Brain pericyte (primary cell): ENCODE measurements at places on chromosomes 3 and 15.

DNA sequence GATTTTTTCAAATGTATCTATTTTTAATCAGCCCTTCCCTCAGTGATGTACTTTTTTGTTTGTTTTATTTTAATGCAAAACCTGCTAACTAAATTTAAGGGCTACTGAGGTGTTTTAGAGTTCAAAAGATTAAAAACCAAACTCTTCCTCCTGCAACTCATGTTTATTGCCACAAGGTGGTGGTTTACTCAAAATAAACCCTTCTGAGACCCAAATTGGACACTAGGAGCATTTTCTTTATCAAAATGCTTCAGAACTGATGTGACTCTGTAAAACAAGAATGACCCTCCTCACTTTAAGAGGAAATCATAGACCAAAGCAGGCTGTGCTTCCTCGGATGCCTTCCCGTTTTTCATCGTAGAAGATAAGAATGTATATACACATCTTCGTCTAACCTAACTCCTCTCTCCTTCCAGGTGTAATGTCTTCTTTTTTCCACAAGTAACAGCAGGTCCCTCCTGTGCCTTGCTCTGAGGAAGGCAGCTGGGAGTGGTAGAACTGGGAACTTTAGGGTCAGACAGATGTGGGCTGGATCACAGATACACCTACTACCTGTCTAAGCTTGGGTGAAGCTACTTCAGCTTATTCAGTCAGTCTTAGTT lies 2.9 kb upstream of the NME9 start:
- no peak for DNase-seq

GRCh38 chr3:177341736-177342419 lies 144.6 kb upstream of the TBL1XR1 start:
- no peak for DNase-seq

GRCh38 chr3:169662132-169662842 lies 1.2 kb downstream of the MECOM start:
- no peak for DNase-seq

DNA sequence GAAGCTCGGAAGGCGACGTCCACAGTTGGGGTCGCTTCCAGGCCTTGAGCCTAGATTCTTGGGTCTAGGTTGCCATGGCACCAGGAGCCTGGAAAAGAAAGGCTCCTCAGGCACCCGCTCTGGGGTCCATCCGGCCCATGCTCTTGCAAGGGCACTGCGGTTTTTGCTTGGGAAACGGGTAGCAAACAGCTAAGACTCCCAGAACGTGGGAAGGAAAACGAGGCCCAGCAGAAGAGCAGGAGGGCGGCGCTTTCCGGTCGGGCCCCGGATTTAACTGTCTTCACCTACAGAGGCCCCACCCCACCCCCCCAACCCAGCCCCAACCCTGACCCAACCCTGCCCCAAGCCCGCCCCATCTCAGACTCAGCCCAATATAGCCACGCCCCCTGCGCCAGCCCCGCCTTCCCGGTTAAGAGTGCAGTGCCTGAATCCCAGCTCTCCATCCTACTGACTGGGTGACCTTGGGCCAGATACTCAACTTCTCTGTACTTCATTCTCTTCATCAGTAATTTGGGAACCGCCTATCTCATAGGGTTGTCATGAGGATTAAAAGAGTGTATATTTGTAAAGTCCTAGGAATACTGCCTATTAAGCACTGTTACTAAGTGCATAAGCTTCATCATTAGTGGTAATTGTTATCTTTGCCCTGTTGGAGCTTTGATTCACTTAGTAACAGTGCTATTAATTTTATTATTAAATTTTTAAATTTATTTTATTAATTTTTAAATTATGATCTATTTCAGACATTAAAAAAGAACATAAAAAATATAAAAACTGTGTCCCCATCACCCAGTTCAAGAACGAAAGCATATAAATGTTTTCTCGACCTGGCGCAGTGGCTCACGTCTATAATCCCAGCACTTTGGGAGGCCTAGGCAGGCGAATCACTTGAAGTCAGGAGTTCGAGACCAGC lies 28.4 kb upstream of the SMAD6 start:
- DNase-seq, result no peak

DNA sequence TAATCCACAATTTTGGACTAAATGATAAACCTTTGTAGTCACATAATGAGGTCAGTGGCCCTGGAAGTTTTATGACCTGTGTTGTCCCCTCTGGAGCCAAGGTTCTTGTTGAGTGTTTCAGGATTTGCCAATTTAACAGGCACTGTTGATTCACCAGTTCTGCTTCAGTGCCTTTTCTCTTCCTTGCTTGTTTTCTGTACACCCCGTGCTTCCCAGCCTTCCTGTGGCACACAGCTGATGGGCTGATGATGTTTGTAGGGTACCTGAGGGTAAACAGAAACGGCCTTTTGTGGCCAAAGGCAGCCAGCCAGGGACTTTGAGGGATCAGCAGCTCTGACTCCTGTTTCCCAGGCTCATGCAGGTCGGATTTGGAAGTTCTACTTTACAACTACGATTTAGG lies 13.3 kb downstream of the GYG1 start:
- no peak for DNase-seq

DNA sequence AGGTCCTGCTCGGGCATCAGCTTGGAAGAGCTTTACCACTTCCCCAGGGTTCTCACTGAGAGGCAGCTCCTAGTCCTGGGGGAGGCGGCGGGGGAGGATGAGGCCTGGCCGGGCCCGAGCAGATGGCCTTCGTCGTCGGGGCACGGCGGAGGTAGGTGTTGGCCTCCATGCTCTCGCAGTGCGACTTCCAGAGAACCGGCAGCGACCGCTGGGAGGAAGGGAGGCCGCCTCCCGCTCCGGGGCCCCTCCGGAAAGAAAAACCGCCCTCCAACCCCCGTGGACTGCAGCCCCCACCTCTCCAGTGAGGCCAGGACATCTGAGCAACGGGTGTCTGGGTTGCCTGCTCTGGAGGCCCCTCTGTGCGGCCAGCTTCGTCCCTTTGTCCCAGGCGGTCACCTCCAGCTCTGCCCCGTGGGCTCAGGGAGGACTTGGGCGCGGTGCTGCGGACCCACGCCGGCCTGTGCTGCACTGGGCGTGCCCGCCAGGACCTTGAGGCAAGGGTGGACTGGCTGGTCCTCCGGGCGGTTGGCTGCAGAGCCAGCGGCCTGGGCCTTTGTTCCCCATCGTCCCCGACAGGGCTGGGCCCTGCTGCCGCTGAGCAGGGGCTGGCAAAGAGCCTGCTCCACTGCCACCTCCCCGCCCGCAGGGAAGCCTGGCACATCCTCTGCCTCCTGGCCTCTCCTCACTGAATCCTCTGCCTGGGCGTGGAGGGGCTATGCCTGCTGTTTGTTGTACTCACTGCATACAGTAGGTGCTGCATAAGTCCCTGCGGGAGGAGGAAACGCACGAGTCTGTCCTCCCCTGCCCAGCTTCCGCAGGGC lies 13.6 kb upstream of the GP9 start:
- DNase-seq, result no peak

DNA sequence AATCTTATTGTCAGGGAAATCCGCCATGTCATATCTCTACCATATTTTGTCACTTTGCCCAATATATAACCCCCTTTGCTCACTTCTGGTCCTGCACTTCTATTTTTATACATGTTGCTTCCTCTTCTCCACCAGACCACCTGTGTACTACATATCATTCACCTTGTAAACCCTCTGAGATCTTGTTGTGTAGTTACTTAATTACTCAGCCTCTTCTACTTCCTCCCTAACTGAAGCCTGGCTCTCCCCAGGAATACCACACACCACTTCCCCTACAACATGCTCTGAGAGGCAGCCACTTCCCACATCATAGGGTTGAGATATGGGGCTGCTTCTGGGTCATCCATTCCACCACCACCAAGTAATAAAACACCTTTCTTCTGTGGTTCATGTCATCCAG lies 10.0 kb downstream of the HEXA start:
- no peak for DNase-seq

- DNase-seq, result no peak
These were observed 97.7 kb upstream of the ATP2B2 start for GRCh38 chr3:10602769-10603768.

DNA sequence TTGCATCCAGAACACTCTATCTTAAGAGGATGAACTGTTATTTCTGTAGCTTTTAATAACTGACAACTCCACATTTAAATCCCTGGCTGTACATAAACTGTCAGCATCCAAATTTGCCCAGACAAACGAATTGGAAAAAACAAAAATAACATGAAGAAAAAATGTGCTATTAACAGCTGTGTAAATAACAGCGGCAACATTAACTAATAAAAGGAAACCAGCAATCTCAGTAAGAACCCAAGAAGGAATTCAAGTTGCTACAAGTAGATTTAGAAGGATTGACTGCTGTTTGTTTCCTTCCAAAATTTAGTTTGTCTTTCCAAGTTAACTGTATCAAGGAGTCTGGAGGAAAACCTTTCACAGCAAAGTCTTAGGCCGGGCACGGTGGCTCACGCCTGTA lies 550.6 kb upstream of the MDFIC2 start:
- DNase-seq, result no peak

DNA sequence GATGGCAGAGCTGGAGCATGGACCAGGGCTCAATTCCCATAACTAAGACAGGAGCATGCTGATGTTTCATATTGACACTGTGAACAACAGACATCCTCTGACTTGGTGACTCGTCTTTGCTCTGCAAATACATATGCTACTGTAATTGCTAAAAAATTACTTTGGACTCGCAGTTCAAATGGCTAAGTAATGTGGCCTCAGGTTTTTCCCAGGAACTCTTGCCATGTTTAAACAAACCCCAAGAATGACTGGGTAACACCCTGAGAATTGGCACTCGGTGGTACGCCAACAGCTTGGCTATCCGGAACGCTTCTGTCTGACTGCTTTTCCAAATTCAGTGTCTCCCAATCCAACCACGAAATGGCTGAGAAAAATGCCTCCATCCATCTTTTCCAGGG lies 456.7 kb upstream of the THBS1 start:
- no peak for DNase-seq

DNA sequence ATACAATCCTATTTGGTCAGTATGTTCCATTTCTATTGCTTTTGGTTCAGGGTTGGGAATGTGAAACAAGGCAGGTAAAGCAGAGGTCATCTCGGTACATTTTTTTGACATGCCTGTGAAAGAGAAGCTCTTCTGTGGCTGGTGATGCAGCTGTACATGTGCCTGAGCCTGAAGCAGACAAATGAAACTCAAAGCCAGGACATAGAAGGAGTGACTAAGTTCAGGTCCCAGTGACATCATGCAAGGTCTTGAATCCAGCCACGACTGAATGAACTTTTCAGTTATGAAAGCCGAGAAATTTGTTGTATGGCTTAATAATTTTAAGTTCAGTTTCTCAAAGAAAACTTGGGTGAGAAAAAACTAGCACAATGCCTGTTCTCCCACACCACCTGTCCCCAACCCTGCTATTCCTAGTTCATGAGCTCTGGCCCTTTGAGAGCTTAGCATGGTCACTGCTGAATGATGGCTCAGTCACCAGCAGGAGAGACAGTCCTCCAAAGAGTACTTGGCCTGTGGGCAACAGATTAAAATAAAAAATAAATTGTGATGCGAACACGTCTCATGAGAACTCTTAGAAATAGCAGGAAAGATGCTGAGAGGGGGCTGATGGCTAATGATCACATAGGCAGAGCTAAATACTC lies 600.2 kb upstream of the GRM7 start:
- no peak for DNase-seq

GRCh38 chr3:57100046-57100695 lies 39.7 kb downstream of the SPATA12 start:
- DNase-seq, result peak; percentile 45

DNA sequence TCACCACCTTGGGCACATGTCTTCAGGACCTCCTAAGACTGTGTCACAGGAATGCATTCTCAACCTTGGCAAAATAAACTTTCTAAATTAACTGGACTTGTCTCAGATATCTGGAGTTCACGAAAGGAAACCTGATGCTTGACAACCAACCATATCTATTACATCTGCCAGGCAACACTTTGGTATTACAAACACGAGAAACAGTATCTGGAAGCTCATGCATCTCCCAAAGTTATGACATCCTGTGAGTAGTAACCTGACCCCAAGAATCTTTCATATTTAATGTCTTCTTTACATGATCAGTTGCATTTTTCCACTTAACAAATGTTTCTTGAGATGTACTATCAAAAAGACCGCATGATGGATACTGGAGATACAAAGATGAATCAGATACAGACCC lies 465.3 kb upstream of the AGTR1 start:
- no peak for DNase-seq

DNA sequence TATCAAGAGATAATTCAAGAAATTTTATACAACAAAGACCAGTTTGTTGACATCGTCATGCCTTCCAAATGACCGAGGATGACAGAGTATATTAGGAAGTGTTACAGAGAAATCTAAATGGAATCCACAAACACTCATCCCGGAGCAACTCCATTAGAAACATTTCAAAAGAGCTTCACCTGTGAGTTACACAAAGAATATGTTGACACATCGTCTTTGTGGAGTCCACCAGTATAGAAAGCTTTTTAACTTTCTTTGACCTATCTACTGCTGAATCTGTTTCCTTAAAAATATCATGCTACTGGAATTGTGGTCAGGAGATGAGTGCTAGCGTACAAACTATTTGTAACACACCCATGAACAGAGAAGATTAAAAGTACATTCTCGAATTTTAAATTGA lies 130.4 kb downstream of the SUCLG2 start:
- no peak for DNase-seq

- no peak for DNase-seq
These were observed 95.5 kb downstream of the CHST2 start for GRCh38 chr3:143215059-143215458.

DNA sequence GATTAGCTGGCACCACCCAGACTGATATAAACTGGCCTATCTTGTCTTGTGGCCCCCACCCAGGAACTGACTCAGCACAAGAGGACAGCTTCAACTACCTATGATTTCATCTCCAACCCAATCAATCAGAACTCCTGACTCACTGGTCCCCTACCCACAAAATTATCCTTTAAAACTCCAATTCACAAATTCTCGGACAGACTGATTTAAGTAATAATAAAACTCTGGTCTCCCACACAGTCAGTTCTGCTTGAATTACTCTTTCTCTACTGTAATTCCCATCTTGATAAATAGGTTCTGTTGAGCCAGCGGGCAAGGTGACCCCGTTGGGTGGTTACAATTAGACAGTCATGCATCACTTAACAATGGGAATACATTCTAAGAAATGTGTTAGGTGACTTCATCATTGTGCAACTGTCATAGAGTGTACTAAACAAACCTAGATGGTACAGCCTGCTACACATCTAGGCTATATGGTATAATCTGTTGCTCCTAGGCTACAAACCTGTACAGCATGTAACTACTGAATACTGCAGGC lies 48.1 kb upstream of the MAP4 start:
- DNase-seq, result no peak

GRCh38 chr3:184565421-184566211 lies 4.0 kb downstream of the EPHB3 start:
- DNase-seq, result no peak

GRCh38 chr3:100776097-100776729 lies 66.9 kb downstream of the TFG start:
- DNase-seq, result no peak
